ENCODE measurements at places on chromosomes 1 and 21.

DNA sequence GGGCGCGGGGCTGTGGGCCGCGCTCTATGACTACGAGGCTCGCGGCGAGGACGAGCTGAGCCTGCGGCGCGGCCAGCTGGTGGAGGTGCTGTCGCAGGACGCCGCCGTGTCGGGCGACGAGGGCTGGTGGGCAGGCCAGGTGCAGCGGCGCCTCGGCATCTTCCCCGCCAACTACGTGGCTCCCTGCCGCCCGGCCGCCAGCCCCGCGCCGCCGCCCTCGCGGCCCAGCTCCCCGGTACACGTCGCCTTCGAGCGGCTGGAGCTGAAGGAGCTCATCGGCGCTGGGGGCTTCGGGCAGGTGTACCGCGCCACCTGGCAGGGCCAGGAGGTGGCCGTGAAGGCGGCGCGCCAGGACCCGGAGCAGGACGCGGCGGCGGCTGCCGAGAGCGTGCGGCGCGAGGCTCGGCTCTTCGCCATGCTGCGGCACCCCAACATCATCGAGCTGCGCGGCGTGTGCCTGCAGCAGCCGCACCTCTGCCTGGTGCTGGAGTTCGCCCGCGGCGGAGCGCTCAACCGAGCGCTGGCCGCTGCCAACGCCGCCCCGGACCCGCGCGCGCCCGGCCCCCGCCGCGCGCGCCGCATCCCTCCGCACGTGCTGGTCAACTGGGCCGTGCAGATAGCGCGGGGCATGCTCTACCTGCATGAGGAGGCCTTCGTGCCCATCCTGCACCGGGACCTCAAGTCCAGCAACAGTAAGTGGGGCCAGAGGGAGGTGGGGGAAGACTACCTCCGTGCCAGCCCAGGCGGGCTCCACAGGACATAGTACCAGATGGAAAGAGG, 808 bp downstream of the MAP3K21 start:
- no peak for DNase-seq

GRCh38 chr1:164618202-164618564, 59.2 kb downstream of the PBX1 start:
- no peak for DNase-seq

DNA sequence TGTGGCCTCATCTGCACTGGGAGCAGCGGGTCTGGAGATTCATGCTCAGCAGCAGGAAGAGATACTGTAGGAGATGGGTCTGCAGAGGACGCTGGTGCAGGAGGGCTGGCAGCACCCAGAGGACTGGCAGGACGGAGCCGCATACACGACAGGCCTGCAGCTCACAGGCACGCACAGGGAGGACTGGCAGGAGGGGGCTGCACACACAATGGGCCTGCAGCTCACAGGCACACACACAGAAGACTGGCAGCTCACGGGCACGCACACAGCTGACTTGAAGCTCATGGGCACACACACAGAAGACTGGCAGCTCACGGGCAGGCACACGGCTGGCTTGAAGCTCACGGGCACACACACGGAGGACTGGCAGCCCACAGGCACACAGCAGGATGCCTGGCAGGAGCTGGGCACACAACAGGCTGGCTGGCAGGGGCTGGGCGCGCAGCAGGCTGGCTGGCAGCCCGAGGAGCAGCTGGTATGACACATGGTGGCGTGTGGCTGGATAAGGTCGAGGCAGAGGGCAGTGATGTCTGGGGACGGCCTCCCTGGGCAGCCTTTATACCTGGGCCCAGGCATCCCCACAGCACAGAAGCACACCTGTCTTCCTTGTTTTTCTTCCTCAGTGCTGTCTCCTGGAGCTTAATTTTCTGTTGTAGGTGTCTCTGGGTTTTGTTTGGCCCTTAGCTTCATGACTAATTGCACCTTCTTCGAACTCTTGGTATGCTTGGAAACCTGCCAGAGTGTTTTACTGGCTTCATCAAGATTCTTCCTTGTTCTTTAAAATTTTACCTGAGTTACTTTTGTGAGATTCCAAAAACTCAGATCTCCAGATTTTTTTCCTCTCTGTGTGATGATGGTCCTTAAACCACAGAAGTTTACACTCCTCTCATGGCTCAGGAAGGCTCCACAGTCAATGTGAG, at the start of gene KRTAP12-2:
KRTAP12-2 (minus strand) TSS at position 527 of the 920 bp plus-strand sequence; CDS start at position 486, 41 bp downstream.
- no peak for DNase-seq

DNA sequence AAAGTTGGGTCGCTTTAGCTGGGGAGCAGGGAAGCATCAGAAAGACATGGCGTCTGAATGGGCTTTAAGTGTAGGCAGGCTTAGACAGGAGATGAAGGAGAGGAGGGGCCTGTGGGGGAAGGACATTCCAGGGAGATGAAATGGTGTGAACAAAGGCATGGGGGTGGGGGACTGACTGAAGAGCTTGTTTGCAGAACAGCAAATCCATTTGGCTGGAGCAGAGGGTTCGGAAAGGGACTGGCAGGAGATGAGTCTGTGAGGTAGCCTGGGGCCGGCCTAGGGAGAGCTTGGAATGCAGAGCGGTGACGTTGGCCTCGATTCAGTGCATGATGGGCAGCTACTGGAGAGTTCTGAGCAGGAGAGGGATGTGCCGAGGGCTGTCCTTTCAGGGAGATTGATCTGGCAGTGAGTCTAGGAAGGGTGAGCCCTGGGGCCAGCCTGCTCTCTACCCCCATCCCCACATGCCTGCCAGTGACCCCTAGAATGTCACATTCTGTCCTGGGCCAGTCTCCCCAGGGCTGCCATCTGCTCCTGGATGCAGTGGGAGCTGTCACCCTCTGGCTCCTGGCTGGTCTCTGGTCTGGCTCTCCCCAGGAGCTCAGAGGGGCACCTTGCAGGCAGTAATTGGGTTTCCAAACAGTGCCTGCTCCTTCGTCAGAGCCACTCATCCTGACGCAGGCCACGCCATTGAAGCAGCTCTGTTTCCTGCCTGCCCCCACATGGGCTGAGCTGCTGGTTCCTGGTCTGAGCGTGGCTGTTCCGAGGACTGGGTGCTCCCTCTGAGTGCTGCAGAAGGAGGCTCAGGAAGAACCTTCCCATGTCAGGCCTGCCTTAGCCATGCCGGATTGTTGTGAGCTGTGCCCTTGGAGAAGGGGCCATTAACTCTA, 22.3 kb upstream of the TMEM222 start:
- DNase-seq = peak; percentile 91

- no peak for DNase-seq
These were observed 50.1 kb upstream of the TSPAN2 start for GRCh38 chr1:115139381-115139780.

- DNase-seq = no peak
These were observed 631 bp upstream of the SPATC1L start for GRCh38 chr21:46184625-46185555.

- DNase-seq = no peak
These were observed 19.1 kb upstream of the CHRM3 start for GRCh38 chr1:239367196-239367810.

DNA sequence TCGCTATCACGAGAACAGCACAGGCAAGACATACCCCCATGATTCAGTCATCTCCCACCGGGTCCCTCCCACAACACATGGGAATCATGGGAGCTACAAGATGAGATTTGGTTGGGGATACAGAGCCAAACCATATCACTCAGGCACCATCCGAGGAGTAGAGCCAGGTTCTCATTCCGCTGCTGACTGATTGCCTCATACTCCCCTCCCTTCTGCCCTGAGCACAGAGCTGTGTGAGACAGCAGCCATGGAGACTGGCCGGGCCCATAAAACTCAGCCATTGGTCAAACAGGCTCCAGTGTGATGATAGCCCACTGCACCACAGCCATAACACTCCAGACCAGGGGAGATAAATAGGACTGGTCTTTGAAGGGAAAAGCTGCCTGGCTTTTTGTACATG, 22.6 kb downstream of the TTC4 start:
- no peak for DNase-seq

DNA sequence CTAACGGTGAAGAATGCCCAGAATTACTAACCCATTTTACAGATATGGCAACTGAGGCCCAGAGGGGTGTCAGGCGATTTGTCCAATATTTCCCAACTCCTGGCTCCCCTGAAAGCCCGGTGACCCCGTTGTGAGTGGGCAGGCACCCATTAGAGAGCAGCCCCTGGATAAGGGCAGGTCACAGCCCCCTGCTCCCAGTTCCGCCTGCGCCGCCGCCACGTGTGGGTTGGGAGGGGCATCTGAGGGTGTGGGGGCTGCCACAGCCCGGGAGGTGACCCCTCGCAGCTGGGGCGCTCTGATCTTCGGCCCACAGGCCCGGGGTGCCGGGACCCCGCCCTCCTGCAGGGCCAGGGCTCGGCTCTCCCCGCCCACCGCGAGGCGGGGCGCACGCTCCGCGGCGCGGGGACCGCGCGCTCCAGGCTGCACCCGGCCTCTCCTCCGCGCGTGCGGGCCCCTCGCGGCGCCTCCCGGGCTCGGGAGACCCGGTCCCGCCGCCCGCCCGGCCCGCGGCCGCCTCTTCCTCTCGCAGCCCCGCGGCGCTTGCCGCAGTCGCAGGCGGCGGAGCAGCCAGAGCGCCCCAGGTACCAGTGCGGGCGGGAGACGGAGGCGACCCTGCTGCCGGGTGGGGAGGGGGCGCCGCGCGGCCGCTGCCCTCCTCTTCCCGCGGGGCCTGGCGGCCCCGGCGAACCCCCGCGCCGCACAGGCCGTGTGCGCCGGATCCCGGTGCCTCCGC, at the start of gene HTR6:
HTR6 (plus strand) TSS at position 423 of the 733 bp plus-strand sequence. CDS start 879 bp downstream, outside the sequence.
- DNase-seq = no peak

DNA sequence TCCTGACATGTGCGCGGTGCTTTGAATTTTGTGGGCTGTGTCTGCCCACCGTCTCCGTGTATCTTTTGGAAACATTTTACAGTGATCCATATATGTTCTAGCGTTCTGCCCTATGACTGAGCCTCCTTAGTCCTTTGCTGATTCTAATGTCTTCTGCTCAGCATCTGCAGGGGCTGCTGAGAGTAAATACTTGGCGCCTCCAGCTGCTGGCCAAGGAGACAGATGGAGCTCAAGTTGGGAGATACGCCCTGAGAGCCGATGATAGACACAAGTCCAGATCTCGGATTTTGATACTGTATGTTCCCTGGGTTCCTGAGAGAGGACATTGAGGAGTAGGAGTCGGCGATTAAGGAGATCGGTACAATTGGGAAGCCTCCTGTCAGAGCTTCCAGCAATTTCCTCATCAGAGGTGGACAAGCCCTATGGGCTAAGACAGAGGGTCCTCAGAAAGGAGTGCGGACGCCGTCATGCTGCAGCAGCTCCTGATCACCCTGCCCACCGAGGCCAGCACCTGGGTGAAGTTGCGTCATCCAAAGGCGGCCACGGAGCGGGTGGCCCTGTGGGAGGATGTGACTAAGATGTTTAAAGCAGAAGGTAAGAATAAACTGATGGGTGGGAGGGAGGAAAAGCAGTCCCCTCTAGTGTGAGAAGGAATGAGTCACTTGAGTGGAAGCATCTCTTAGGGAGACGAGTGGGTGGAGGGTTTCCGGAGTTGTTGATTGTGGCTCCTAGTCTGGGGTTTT, 390 bp downstream of the ZFP69B start:
- no peak for DNase-seq

DNA sequence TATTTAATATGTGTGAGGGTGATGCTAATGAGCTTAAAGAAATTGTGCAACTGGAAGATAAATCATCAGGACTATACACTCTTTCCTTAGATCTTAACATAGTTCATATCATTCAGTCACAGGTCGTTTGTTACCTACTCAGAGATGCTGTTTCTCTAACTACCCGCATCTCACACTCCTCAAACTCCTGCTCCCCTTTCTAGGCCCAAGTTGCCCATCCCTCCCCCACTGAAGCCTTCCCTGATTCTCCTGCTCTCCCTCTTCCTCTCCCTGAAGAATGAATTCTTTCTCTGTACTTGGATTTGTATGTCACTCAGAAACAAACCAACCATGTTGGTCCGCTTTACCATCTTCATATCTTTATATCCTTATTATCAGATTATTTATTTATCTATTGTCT, 9.1 kb downstream of the SH3GLB1 start:
- no peak for DNase-seq

DNA sequence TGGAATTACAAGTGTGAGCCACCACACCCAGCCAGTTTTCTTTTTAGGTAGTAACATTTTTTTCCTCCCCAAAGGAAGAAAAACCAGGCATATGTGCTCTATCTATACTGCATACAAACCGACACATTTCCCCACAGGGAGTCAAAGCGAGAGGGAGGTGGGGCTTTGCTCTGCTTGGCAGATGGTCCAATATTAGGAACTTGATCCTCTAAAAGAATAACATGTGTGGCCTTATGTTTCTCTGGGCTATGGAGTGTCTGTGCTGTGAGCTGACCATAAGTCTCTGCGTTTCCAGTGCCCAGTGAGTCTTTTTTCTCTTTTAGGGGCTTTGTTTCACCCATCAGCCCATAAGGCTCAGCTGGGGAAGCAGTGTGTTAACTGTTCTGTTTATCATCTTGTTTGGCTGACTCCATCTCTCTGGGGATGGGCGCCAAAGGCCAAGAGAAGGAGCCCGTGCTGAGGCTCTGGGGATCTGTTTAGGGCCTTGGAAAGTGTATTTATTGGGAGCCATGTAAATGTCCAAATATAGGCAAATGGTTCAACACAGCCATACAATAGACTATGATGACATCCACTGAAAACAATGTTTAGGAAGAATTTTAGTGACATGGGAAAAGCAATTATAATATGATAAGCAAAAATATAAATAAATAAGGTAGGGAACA, 20.2 kb downstream of the LMOD1 start:
- no peak for DNase-seq

- DNase-seq = no peak
These were observed 24.1 kb upstream of the TRAPPC10 start for GRCh38 chr21:43988016-43988415.

- DNase-seq = no peak
These were observed 6.2 kb upstream of the MTMR11 start for GRCh38 chr1:149942885-149943284.

GRCh38 chr1:24586970-24587820, 31.3 kb downstream of the NCMAP start:
- peak; percentile 5 for DNase-seq

- DNase-seq = no peak
These were observed 288.8 kb downstream of the DPYD start for GRCh38 chr1:97632075-97632474.

- DNase-seq = no peak
These were observed 25.6 kb downstream of the LRRC42 start for GRCh38 chr1:53971718-53972117.

Measured in AG09319 (cell line).